ENCODE measurements at places on chromosomes 16 and 17.

DNA sequence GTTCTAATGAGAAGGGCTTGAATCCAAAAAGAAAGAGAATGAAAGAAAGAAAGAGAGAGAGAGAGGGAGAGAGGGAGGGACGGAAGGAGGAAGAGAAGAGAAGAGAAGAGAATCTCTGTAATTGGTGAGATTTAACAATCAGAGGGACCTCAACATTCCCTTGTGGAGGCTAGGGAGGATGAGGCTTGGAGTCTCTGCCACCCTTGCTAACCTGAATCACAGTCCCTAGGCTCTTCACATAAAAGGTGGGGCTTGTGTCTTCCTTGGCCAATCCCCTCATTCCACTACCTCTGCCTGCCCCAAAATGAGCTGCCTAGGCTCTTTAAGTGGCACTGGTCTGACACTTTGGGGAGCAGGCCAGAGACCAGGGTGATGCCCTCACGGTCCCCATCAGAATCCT, 30.1 kb downstream of the PIPOX start:
- DNase-seq = no peak

GRCh38 chr16:72467157-72467759, 295.3 kb upstream of the PMFBP1 start:
- DNase-seq = peak; percentile 48

GRCh38 chr16:56814537-56815432, 50.2 kb upstream of the SLC12A3 start:
- DNase-seq = peak; percentile 90

DNA sequence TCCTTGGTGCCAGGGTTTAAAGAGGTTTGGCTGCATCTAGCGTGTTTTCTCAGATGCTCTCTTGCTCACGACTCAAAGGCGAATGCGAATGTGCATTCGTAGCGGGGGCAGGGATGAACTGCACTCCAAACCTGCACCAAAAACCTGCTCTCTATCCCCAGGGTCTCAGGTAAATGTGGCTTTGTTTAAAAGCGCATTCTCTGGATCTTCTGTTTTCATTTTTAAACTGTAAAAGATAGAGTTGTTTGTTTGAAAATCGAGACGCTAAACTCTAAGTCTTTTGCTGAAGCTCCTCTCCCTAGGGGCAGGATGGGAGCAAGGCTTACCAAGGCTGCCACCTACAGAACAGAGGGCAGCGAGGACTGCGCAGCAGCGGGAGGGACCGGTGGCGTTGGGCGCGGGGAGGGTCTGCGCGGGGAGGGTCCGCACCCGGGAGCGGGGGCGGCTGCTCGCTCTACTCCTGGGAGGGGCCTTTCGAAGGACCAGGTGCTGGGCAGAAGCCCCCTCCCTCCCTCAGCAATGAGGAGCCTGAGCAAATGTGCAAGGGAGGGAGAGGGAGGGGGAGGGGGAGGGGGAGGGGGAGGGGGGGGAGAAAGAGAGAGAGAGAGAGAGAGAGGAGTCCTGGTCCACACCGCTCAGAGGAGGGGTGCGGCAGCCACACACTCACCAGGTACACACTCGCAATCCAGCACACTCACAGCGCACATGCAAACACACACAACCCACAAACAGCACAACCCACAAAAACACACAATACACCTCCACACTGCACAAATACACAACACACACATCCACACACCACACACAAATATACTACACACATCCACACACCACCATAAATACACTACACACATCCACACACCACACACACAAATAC, 142.8 kb downstream of the GRIN2A start:
- peak; percentile 51 for DNase-seq

DNA sequence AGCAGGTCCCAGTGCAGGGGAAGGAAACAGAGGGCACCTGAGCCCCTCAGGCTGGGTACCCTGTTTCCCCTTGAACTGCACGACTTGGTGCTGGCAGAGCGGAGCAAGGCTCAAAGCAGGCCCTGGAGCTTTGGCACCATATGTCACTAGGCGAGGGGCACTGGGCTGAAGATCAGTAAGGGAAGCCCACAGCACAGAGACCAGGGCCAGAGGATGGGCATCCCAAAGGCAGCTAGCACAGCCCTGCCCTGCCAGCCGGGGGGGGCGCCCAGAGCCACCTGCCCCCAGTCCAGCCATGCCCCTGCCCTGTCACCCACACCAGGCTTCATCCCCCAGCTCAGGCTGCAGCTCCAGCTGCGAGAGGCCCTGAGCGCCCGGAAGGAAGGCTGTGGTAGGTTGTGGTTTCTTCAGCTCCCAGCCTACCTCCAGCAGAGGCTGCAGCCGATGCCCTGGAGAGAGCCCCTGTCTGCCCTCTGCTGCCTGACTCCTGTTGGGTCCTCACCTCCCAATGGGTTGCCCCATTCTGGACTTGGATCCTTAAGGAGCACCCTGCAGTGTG, 10.9 kb downstream of the NHERF1 start:
- DNase-seq = no peak

- DNase-seq = no peak
Measured at GRCh38 chr17:58215685-58216084, 3.4 kb downstream of the MKS1 start.

DNA sequence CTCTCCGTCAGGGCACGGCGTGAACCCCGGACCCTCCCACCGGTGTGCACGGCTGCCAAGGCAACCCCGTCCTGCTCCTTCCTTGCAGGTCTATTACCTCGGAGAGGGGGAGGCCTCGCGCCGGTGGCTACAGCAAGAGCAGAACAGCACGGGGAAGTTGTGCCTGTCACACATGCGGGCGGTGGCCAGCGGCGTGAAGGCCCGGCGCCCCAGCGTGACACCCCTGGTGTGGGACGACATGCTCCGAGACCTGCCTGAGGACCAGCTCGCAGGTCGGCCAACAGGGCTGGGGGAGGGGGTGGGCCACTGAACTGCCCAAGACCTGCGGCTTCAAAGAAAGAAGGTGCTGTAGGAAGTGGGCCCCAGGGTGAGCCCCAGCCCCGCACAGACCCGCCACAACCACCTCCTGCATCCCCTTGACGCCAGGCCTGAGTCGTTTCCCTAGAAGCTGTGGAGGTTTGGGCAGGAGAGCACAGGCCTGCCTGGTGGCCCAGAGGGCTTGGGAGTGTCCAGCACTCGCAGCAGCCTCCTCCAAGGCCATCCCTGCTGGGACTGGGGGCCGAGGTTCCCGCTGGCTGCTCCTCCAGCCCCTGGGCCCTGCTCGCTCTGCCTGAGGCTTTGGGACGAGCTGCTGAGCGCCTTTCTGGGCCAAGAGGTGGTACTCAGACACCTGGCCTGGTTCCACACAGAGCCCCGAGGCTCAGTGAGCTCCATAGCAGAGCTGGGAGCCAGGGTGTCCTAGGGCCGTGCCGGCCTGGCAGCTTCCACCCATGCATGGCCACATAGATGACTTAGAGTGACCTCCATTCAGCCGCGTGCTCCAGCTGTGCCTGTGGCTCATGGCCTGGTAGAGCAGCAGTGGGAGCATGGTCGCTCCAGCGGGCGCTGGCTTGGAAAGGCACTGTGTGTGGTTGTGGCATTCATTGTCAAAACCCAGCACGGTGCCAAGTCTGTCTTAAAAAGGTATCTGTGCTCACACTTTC, 14.7 kb downstream of the CYBC1 start:
- DNase-seq = no peak
